ENCODE measurements at places on chromosomes 7 and 10.

DNA sequence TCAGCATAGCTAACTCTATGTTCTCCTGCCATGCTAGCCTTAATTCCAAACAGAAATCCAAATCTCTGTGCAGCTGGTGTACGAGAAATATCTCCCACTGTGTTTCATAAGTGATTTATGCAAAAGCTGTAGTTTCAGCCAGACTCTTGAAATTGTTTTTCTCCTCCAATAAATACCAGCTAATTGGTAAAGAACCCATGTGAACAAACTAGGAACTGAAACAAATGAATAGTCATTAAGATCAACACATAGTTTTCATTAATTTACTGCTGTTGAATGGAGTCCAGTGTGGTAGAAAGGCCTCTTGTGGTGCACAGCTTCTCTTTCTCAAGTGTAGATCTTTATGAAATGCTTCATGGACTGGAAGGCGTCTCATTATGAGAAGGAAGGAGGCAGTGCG is 18.4 kb downstream of the PPP1R17 start:
- no peak for DNase-seq

GRCh38 chr7:81869670-81870069 is 99.8 kb upstream of the HGF start:
- no peak for DNase-seq

DNA sequence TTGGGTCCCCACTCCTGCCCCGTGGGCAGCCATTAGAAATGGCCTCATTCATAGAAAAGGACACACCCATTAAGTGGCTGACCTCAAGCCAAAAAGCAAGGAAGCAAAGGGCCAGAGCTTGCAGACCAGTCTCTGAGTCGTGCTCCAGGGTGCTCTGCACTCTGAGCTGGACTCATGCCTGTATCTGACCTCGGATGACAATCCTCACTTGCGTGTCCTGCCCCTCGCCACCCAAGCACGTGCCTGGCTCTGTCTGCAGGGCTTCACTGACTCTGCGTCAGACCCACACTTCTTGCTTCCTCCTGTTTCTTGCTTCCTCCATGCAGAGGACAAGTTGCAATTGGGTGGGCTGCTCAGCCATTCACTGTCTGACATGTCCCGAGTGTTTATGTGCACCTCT is 138.8 kb downstream of the OAT start:
- no peak for DNase-seq

DNA sequence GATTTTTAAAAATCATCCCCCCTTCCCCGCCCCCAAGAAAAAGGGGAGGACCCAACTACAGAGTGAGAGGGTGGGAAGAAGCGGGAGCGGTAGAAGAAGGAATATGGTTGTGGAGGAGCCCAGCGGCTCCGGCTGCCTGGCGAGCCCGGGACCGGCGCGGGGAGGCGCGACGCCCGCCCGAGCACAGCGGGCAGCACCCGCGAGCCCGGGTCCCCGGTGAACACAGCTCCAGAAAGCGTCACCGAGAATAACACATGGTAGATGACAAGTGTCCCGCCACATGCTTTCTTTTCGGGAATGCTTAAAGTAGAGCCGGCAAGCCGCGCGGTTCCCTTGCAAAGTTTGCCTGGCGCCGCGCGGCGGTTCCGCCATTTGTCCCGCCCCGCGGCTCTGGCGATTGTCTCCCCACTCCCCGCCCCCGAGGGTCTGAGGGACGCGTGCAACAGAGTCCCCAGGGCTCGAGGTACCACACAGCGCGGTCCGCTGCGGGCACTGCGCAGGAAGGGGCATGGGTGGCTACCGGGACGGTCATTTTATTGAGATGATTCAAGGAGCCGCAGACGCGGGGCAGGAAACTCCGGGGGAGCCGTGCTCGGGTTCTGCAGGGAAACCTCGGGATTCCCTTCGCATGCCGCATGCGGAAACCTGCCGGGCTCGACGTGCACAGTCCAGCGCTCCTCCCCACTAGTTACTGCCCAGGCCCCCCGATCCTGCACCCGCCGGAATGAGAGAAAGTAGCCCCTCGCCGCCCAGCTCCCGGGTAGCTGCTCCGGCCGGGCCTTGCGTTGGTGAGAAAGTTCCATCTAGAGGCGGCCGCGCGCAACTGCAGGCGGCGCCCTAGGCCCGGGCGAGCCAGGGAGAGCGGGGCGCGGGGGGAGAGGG is 781 bp upstream of the GRM8 start:
- peak; percentile 50 for DNase-seq

GRCh38 chr7:38105874-38106483 is 72.1 kb upstream of the STARD3NL start:
- DNase-seq = no peak

GRCh38 chr10:78502210-78502936 is 468.7 kb downstream of the RPS24 start:
- DNase-seq = no peak

- no peak for DNase-seq
Measured at GRCh38 chr10:132946806-132947546, 4.6 kb upstream of the CFAP46 start.

- no peak for DNase-seq
Measured at GRCh38 chr7:157028199-157028903, 17.9 kb upstream of the MNX1 start.

- DNase-seq = no peak
Measured at GRCh38 chr10:95327367-95327766, 36.6 kb upstream of the PDLIM1 start.

DNA sequence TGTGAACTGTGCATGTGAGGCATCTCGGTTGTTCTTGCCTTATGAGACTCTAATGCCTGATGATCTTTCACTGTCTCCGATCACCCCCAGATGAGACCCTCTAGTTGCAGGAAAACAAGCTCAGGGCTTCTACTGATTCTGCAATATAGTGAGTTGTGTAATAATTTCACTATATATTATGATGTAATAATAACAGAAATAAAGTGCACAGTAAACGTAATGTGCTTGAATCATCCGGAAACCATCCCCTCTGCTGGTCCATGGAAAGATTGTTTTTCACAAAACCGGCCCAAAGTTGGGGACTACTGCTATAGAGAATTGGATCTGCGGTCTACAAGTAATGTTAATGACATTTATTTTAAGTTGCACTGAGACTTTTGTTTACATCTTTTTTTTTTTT is 126.7 kb downstream of the TPST1 start:
- no peak for DNase-seq

- no peak for DNase-seq
Measured at GRCh38 chr7:135174941-135175340, 4.4 kb upstream of the CYREN start.

All from stimulated activated CD4-positive, alpha-beta T cell treated with anti-CD3 and anti-CD28 coated beads, Interleukin-1b, Interleukin-23, amount 100 ng/mL, for 1 hour (primary cell).